ENCODE measurements at places on chromosomes 1 and 21.
A peak's percentile ranks its signal among the peaks of the same experiment; 100 is the strongest.

DNA sequence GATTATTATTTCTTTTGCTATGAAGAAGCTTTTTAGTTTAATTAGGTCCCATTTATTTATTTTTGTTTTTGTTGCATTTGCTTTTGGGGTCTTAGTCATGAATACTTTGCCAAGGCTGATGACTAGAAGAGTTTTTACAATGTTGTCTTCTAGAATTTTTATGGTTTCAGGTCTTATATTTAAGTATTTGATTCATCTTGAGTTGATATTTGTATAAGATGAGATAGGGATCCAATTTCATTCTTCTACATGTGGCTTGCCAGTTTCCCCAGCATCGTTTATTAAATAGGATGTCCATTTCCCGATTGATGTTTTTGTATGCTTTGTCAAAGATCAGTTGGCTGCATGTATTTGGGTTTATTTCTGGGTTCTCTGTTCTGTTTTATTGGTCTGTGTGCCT lies 8.5 kb upstream of the ACBD6 start:
- no peak for DNase-seq

DNA sequence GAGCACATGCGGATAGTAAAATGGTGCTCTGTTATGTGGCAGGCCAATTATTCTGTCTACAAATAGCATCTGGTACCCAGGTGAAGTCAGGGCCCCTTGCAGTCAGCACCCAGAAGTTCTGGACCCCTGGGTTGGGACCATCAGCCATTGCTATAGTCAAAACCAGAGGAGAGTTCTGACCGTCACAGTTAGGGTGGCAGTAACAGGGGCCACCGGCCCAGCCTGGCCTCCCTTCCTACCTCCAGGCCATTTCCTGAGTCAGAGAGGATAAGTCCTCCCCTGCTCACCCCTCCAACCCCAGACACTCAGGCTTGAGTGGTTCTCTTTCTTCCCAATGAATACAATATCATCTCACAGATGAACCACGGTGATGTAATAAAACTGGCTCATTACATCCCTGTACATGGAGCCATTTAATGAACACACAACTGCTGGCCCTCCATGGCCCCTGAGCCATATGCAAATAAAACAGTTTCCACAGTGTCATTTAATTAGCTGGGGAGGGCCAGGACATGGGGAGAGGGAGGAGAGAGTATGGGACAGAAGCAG lies 673.6 kb downstream of the MATN1 start:
- DNase-seq: no peak

DNA sequence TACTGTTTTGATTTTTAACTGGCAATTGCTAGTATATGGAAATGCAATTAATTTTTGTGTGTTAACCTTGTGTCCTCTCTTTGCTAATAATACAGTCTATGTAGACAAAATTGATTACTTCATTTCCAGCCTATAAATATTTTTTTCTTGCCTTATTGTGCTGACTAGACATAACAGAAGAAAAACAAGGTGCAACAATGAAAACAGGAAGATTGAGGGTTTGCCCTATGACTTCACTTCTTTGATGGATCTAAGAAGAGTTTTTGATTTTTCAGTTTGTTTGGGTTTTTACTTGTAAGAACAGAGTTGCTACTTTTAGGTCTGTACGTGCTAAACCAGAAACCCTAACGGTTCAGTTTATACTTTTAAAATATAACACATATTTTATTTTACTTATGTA lies 8.5 kb upstream of the CNIH4 start:
- DNase-seq: no peak

DNA sequence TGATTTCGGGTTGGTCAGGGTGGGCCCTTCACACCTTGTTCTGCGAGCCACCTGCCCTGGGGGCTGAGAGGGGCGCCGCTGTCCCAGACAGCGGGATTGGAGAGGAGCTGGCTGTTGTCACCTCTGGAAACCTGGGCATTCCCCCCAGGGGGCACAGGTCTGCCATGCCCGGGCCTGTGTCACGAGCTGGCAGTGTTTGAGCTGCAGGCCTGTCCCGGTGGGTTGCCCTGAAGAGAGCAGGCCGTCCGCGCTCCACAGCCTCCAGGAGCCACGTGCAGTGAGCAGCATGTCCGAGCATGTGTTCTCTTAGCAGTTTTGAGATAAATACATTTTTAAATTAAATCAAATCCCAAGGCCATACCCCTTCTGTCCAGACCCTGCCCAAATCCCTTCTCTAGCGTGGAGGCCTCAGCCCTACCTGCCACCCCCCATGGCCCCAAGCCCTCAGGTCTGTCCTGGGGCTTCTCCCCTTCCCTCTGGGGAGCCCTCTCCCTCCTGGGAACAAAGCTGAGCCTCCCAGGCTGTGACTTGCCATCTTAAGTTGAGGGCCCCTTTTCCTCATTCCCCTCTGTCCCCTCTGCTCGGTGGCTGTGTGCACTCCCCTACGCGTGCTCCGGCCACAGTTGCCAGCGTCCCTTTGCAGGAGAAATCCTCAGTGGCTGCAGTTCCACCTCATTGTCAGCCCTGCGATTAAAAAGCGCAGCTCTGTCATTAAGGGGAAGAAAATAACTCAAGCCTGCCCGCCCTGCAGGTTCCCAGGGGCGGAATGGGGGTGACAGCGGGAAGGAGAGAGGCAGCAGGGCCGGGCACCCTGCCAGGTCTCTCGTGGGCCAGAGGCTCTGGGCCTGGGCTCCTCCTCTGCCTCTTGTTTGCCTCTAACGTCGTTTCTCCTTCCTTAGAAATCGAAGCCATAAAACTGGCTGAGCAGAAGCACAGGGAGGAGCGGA lies 26.6 kb downstream of the SLX9 start:
- DNase-seq: no peak

DNA sequence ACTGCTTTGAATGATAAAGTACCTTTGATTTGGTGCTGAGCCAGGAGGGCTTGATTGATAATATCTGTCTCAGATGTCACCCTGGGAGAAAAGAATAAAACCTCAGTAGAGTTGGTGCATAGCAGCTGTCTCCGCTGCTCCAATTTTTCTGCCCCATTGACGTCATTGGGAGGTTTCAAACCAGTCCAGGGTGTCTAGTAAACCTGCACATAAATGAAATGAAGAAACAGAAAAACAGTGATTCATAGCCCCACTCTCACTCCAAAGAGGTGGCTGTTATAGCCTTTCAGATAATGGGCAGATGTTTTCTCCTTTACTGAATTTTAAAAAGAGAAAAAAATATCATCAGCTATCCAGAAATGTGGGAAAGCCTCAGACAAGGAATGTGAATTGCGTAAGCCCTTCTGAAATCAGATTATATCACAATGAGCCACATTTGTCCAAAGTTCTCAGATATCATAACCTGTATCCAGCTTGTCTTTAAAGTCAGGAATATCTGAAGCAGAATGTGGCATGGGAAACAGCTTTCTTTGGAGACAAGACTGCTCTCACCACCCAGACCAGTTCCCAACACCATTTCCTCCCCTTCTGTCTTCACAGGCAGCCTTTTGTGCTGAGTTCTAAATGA lies 351.3 kb upstream of the SGIP1 start:
- peak; percentile 80 for DNase-seq

- no peak for DNase-seq
These were observed 5.4 kb downstream of the GTF2B start for GRCh38 chr1:88885933-88886332.

Measured in GM04504 (cell line).